ENCODE measurements at places on chromosomes 7 and 10.

GRCh38 chr7:18564779-18565178, 69.2 kb downstream of the HDAC9 start:
- DNase-seq = no peak

DNA sequence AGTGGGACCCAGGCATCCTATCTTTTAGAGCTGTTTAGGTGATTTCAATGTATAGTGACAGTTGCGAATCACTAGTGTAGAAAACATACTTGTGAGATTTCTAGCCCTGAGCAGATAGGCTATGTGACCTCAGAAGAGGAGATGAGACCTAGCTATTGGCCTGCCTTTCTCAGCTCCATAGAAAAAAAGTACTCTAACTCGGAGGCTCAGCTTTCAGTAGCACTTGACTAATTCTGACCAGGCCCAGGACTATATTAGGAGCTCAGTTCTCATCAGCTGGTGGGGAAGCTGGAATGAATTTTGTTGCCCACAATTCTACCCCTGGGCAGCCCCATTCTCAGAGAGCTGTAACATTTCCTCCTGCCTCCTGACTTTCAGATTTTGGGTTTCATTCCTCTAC, 179.9 kb upstream of the NAMPT start:
- no peak for DNase-seq

DNA sequence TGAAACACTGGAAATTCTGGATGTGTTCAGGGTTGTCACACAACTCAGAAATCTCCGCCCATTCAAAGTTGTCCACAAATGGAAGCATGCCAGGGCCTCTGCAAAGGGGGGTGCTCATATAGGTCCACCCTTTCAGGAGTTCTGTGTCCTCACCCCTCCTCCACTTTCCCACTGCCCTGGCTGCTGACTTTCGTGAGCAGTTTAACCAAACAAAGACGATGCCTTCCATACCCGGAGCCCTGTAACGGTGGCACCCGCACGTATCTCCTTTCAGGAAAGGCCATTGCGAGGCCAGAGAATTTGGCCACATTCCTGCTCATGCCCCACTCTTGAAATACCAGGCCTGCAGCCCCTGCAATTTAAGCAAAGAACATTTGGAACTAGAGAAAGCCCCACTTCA, 1.4 kb downstream of the CPXM2 start:
- DNase-seq = no peak

GRCh38 chr7:17367502-17367901, 69.0 kb downstream of the AHR start:
- DNase-seq = no peak

DNA sequence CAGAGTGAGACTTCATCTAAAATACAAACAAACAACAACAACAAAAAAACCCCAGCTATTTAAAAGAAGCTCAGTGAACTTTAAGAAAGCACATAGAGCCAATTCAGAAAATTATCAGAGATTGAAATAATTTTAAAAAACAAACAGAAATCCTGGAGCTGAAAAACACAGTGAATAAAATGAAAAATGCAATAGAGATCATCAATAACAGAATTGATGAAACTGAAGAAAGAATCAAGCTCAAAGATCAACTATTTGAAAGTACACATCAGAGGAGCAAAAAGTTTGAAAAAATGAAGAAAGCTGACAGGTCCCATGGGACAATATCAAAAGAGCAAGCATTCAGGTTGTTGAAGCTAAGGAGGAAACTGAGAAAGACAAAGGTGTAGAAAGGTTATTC, 12.2 kb upstream of the ZNF746 start:
- no peak for DNase-seq

GRCh38 chr10:67978749-67979148, 94.3 kb downstream of the SIRT1 start:
- DNase-seq = no peak

DNA sequence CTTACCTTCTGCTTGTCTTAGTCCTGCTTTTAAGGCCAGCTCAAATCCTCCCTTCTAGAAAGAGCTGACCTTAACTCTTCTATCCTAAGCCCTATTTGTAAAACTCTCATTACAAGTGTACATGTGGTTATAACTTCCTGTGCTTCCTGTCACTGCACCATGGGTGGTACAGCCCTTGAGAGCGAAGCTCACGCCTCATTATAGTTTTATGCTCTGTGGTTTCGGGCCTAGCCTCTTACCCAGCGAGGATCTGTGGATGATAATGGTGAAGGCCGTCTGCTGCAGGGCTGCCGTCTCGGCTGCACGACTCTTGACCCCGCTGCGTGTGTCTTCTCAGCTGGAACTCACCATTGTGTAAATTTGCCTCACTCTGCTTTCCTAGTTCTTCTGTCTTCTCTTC, 74.6 kb downstream of the CUL1 start:
- no peak for DNase-seq

DNA sequence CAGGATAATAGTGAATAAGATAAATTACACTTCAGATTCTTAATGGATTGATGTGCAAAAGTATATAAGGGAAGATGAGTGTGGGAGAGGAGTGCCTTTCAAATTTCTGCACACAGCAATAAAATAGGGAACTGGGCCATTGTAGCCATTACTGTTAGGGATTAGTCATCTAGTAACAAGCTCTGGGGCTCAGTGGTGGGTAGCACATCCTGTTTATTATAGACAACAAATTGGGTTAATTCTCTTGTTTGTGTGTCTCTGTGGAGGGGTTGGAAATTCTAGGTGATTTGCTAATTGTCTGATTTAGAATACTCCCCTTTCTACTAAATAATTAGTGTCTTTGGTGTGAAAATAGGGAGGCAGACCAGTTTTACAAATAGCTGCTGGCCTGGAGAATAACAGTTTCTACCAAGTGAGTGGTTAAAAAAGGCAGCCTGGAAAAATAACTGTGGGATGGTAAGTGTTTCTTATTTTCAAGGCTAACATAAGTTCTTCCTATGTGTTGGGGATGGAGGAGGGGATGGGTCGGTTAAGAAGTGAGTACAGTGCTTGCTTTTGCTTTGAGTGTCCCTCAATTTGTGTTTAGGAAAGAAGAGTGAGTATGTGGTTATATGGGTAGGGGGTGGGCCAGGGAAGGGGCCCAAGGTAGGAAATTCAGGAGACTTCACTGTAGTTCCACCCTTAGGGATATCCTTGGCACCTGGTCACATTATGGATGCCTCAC, 43.3 kb upstream of the TMEM248 start:
- DNase-seq = peak; percentile 52

- no peak for DNase-seq
Observed at GRCh38 chr10:48249004-48249762, 25.3 kb downstream of the FRMPD2 start.

DNA sequence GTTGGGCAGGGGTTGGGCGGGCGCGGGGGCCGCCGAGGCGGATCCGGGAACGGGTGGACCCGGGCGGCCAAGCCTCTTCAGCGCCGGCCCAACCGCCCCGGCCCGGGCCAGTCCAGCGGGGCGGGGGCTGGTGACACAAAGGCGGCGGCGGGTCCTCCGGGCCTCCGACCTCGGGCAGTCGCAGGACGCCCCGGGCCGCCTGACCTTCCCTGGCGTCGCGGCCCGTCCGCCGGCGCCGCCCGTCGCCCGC, 54.2 kb downstream of the METTL2B start:
- no peak for DNase-seq

DNA sequence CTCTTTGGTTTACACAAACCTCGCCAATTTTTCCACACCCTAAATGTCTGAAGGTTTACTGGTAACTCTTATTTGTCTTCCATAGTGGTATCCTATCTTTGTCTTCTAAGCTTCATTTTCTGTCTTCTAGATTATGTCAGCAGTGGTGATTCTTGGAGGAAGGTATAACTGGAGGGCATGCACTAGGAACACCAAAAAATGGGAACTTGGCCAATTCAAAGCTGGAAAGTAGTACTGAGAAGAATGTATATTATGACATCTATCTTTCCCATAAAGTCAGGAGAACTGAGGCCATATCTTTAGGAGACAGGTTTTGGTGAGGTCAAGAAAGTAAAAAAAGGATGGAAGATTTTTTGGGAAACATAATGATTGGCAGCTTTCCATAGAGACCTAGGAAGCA, 113.3 kb downstream of the CPEB3 start:
- no peak for DNase-seq

GRCh38 chr7:147607157-147607800, 983.3 kb upstream of the C7orf33 start:
- DNase-seq = no peak

- peak; percentile 17 for DNase-seq
Observed at GRCh38 chr10:31702005-31702404, 226.6 kb downstream of the ARHGAP12 start.

GRCh38 chr10:114429581-114430335, 25.5 kb upstream of the AFAP1L2 start:
- DNase-seq = no peak

Data from OCI-M1 (cell line).